ENCODE measurements at places on chromosomes 16 and 17.

- DNase-seq, result no peak
Observed at GRCh38 chr16:67965668-67966548, 2.5 kb downstream of the SLC12A4 start.

DNA sequence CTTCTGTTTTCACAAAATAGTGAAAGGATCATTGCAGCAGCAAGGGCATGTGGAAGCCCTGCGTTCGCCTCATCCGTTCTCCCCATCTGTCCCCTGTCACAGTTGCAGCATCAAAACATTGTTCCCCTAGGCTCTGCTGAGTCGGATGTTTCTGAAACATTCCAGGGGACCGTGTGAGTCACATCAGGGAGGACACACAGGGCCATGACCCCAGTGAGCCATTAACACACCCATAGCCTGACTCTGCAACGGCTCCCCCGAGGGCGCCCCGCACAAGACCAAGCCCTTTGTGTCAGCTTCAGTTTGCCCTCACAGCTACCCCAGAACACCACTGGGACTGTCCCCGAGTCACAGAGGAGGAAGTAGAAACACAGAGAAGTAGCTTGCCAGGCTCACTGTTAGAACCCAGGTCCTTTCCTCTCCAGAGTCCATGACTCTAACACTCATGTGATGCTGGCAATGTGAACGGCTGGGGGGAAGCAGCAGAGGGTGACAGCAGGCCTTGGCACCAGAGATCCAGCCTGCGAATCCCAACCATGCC is 63.3 kb upstream of the HSBP1 start:
- DNase-seq, result no peak

- DNase-seq, result no peak
Observed at GRCh38 chr17:50511058-50511457, 2.8 kb downstream of the MYCBPAP start.

DNA sequence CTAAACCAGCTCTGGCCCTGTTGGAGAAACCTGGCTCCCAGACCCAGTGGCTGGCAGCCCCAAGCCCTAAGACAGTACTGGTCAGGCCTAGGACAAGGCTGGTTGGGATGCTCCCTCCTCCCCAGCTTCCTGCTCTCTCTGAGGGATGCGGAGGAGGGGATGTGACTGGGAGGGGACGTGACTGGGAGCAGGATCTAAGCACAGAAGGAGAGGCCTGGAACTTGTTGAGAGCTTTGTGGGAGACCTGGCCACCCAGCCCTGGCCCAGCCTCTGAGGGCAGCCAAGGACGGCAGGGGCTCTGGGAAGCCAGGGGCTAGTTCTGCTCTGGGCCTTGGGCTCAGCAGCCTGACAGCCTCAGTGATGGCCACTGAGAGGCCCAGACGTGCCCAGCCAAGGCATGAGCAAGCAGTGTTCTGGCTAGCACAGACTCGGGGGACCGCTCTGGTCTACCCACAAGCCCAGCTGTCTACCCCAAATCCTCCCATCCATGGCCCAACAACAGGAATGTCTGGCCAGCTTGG is 22.8 kb downstream of the ATP6V0D1 start:
- no peak for DNase-seq

DNA sequence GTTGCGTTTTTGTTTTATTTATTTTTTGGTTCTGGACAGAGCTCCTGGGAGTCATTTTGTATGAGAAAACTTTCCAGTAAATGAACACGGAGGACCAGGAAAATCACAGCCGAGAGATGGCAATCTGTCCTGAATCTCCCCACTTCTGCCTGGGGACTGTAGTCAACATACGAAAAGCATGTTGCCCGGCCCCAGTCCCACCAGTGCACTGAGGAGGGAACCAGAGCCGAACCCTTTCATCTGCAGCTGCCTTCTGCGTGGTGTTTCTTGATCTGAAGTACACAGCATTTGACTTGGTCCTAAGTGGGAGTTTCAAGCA is 18.9 kb downstream of the SNX11 start:
- no peak for DNase-seq

DNA sequence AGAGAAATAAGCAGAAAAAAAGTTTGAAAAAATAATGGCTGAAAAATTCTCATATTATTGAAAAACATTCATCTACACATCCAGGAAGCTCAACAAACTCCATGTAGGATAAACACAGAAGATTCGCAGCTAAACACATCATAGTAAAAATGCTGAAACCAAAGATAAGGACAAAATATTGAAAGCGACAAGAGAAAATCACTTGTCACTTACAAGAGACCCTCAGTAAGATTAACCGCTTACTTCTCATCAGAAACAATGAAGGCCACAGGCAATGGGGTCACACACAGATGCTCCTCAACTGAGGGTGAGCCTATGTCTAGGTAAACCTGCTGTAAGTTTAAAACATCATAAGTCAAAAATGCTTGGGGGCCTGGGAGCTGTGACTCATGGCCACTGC is 38.1 kb upstream of the METRNL start:
- DNase-seq, result no peak

GRCh38 chr17:47197821-47198220 is 8.7 kb upstream of the CDC27 start:
- no peak for DNase-seq

GRCh38 chr17:7308625-7309433 is 1.4 kb downstream of the EIF5A start:
- DNase-seq, result no peak

DNA sequence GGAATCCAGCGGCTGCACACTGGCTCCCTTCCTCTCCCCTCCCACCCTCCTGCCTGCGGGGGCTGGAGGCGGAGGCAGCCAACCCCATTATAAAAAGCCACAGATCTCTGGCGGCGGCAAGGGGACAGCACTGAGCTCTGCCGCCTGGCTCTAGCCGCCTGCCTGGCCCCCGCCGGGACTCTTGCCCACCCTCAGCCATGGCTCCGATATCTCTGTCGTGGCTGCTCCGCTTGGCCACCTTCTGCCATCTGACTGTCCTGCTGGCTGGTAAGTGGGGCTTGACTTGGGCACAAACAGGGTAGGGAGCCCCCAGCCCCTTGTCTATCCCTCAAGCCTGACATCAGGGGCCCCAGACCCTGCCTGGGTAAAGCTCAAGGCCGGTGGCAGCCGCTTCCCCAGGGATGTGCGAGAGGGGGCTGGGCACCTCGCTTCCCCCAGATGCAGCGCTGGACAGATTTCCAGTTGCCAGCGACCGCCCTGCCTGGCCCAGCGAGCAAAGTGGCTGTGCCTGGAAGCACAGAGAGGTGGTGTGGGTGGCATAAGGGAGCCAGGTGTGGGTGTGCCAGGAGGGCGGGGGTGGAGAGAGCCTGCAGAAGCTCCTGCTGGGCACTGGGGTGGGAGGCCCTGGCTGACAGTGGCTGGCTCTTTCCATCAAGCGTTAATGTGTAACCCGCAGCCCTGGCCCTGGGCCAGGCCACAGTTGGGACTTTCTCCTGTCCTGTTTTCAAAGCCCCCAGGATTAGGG is at the start of gene CX3CL1:
Gene CX3CL1, plus strand, starts transcription at position 119 of the 745 bp plus-strand sequence. Its CDS starts 79 bp downstream, at position 198.
- DNase-seq, result no peak

GRCh38 chr17:52159246-52160135 is 977 bp upstream of the CA10 start:
- DNase-seq, result no peak

- no peak for DNase-seq
Observed at GRCh38 chr16:74898659-74899058, 86.3 kb downstream of the WDR59 start.

DNA sequence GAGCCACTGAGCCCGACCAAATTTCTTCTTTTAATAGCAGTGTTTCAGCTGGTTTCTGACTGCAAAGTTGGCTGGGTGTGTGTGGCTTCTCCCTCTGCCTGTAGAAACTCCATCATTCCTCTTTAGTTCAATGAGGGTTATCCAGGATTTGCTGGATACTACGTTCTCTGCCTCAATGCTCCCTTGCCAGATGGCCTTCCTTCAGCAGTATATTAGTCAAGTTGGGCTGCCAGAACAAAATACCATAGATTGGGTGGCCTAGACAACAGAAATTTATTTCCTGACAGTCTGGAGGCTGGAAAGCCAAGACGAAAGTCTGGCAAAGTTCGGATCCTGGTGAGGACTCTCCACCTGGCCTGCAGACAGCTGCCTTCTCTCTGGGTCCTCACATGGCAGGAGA is 103.7 kb downstream of the NOG start:
- no peak for DNase-seq

GRCh38 chr17:10702574-10702973 is 5.2 kb downstream of the ADPRM start:
- no peak for DNase-seq

DNA sequence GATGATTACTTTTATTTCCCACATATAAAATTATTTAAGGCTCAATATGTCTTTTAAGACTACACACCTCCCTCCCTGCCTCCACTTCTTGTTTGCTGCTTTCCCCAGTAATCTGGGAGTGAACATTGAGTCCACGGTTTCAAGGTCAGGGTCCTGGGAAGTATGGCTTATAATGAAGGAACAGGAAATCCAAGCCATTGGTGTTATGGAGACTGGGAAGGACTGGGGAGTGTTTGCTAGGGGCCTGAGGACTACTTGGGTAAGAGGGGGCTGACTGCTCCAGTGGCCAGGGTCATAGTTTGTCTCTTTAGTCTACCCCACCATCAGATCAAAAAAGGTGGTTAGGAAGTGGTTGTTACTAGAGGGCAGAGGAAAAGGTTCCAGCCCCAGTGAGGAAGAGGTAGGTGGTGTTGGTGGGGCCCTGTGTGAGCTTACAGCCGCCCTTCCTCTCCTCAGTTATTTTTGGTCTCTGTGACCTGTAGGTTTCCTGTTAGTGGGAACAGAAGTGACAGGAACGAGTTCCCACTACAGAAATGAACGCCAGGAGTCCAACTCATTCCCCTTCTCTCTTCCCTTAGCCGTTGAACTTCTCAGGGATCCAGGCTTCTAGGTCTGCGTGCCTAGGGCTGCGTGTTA is 742 bp upstream of the SLC16A13 start:
- no peak for DNase-seq

- no peak for DNase-seq
Observed at GRCh38 chr17:9557857-9558256, 17.8 kb downstream of the STX8 start.

GRCh38 chr17:39648616-39649366 is 11.8 kb downstream of the STARD3 start:
- no peak for DNase-seq

- DNase-seq, result no peak
Observed at GRCh38 chr16:12228602-12229499, 252.3 kb downstream of the SNX29 start.

DNA sequence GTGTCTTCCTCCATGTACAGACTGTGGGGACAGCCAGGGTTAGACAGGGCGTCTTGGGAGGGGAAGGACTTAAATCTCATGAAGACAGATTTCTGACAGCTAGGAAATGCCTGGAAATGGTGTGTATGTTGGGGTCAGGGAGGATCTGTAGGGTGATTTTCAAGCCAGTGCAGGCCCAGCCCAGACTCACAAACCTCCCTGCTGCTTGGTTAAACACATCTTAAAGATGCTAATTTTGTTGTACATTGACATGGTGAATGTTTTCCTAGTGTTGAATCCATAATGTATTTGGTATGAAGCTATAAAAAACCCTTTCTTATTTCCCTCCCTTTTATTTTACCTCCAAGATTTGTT is 238.3 kb downstream of the CCDC182 start:
- no peak for DNase-seq

- no peak for DNase-seq
Observed at GRCh38 chr17:41920580-41920955, 1.8 kb upstream of the ACLY start.

GRCh38 chr17:43427362-43428043 is 28.7 kb downstream of the ARL4D start:
- DNase-seq, result no peak

- no peak for DNase-seq
Observed at GRCh38 chr17:60573236-60574051, 26.5 kb upstream of the PPM1D start.

GRCh38 chr16:57635266-57636097 is 7.1 kb downstream of the ADGRG1 start:
- no peak for DNase-seq
